Psoas muscle (tissue), 8 donors: ENCODE measurements at places on chromosomes 13 and 19. TPM values are rescaled to one million over a fixed set of nuclear protein-coding genes. Genes with fewer than 3 reads are reported as not detected.

GRCh38 chr19:17243830-17244617 lies 1.7 kb downstream of the NR2F6 start:
- peak; percentile 69 for DNase-seq

GRCh38 chr19:18894254-18895037 lies 1.5 kb downstream of the CERS1 start:
- no peak for DNase-seq

DNA sequence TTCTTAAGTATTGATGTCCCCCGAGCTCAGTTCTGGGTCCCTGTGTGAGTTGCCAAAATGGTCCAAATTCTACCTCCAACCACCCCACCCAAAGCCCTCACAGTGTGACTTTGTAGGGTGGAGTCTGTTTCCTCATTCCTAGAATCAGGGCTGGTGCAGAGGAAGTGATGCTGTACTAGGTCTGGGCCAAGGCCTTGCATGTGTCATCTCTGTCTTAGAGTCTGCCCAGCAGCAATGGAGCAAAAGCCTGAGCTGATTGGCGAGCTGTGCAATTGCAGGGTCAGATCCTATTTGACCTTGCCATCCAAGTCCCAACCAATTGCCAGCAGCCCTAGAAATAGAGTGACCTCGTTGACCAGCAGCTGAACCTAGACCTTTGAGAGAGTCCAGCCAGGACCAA lies 97.0 kb upstream of the ANKRD10 start:
- no peak for DNase-seq

DNA sequence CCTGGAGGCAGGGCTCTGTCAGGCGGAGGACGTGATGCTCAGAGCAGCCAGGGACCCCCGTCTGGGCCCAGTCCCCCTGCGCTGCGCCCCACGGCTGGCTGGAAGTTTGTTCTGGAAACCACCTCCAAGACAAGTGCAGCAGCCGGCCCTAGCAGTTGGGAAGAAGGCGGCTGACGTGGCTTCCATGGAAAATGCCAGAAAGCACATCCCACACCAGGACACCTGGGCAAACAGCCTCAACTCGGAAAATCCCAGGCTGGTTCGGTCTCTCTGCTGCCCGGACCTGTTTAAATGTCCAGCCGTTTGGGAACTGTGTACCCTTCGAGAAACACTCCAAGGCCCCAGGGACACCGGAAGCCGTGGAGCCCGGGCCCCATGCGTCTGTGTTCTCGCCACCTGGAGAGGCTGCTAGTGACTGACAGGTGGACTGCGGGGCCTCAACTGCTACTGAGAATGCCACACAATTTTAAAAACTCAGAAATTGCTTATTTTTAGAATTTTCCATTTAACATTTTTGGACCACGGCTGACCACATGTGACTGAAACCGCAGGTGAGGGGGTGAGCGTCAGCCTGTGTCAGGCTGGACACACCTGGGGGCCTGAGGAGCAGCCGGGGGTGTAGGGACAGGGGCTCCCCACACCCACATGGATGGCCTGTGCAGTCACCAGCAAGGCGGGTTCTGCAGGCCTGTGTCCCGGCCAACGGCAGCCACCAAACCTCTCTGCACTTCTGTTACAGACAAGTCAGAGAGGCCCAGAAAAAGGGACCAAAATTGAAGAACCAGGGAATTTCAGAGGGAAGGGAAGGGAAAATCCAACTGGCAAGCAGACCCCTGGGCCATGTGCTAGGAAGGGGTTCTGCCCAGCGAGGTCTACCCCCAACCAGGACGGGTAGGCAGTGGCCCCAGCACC lies 31.7 kb downstream of the RASA3 start:
- DNase-seq, result peak; percentile 63

DNA sequence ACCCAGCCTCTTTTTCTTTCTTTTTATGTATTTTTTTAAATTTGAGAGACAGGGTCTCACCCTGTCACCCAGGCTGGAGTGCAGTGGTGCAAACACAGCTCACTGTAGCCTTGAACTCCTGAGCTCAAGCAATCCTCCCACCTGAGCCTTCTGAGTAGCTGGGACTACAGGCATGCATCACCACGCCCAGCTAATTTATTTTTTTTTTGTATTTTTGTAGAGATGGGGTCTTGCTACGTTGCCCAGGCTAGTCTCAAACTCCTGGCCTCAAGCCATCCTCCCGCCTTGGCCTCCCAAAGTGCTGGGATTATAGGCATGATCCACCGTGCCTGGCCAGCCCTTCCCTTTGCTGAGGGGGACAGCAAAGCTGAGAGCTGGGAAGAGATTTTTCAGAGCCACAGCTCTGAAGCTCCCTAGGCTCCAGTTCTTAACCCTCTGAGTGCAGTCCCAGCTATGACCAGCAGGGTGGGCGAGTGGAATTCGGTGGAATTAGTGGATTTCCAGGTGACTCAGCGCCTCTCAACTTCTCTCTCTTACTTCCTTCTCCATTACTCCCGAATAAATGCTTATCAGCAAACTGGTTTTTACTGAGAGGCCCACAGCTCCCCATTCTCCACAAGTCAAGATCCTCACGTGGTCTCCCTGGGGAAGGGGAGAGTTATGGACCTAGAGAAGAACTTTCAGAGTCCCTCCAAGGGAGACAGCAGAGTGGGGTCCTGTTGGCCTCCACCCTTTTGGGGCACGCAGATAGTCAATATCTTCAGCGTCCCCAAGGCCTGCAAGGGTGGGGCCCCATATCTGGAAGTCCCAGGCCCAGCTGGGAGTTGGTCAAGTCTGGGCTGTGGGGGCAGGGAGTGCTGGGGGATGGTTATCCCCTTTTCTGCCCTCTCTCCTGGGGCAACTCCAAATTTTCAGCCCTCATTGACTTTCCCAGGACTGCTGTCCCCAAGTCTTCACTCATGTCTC lies 1.2 kb downstream of the BLVRB start:
- peak; percentile 84 for DNase-seq

GRCh38 chr19:53624771-53625545 lies 6.8 kb upstream of the DPRX start:
- no peak for DNase-seq

ZNF428 gene
- total RNA-seq, result 39.0 TPM

AP1M2 gene
- not detected for total RNA-seq
